ENCODE measurements at places on chromosomes 5 and 9.

GRCh38 chr9:136697146-136697820, 10.0 kb upstream of the AGPAT2 start:
- no peak for DNase-seq

- no peak for DNase-seq
Observed at GRCh38 chr9:36284226-36284625, 26.0 kb upstream of the GNE start.

DNA sequence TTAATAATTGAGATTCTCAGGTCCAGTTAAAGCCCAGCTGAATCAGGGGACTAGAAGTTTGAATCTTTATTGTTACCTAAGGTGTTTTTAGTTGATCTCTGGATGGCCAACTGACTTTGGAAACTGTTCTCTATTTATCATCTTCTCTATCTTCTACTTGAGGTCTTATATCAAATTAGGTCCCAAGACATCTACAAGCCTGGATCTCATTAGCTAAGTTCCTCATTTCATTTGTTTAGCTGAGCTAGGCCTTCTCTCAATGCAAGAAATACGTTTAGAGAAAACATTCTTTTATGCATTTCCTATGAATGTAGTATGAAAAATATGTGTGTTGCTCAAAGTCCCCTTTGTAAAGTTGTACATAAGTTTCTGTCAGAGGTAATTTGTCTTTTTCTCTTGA, 196.6 kb downstream of the PTTG1 start:
- no peak for DNase-seq

DNA sequence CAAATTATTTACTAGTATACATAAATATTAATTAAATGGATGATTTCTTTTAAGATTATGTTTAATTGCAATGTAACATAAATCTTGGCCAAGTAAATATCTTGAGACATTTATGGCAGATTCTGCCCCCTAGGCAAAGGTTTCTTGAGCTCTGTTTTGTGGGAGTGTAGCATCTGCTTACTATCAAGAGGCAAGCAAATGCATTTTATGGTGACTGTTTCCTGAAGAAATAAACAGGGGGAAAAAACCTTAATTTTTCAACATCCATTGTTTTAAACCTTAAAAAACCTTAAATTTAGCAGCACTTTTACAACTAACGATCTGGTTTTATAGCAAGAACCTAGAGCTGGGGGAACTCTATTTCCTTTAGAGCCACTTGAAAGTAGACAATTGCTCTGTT, 25.7 kb upstream of the FREM1 start:
- DNase-seq = no peak

DNA sequence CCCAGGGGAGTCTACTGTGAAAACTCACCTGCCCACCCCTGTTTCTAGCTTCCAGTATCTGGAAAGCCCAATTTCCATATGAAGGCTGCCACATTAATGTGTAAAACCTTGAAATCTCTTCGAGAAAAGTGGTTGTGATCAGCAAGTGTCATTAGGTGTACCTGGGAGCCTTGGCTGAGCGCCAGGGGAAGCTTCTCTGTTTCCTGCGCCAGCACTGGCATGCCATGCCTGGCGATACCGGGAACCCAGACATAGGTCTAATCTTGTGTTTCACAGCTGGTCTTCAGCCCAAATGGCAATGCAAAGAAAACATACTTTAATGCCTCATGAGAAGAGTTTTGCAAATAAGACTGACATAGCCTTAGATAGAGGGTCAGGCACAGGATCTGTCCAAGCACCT, 101.6 kb downstream of the TENT4A start:
- no peak for DNase-seq

GRCh38 chr5:18799482-18800128, 1165.3 kb downstream of the TAF11L14 start:
- no peak for DNase-seq

DNA sequence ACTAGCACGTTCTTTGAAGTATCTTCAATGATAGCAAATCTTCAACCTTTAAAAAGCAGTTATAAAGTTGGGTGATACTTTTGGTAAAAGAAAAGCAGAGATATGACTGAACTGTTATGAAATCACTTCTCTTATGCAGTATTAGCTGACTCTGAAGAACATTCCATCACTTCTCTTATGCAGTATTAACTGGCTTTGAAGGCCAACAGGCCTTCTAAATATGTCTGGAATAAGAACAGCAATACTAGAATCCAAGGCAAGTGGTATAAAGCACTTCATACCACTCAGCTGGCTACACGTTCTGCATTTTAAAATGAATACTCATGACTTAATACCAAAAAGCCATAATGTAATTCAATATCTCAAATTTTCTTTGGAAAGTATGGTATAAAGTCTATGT, 17.3 kb downstream of the SKIC3 start:
- no peak for DNase-seq

DNA sequence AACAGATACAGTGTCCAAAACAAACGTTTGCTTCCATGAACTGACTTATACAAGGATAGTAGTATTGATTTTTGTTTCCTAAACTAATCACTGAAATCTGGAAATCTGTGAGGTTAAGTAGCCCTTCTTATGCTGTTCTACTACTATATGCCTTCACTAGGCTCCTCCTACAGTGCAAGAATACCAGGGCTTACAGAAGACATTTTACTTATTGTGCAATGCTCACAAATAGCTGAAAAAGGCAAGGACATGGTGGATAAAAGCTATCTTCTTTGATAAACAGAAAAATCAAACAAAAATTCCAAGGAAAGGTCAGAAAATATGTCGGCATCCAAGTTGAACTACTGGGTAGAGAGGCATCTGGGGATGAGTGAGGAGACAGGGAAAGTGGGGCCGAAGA, 61.9 kb downstream of the OXCT1 start:
- no peak for DNase-seq

DNA sequence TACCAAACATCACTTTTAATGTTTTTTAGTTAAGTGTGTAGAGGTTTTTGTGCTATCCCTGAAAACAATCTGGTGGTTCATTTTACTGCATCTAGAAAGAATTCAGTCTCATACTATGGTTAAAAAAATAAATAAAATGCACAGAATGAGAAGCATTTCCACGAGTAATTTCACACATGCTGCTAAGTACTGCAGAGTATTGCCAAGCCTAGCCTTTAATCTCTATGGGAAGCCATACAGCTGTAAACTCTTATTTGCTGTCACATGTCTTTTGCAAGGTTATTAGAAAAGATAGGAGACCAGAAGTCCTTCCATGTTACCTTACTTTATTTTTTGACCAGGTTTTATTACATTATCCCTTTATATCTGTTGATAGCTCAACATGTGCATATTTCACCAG, 37.6 kb upstream of the MAN2A1 start:
- DNase-seq = no peak

DNA sequence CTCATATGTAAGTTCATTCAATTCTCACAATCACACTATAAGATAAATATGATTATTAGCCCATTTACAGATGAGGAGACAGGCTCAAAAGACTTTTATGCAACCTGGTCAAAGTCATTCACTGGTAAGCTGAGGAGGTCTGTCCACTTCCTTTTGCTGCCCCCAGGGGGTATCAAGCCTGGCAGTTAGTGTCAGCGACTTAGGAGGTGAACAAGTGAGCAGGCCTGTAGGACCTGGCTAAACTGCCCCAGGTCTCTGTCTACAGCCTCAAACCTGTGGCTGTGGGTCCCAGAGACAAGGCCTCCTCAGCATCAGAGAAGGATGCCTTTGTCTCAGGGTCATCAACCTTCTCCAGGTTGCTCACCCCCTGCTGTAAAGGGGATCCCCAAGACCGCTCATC, 10.4 kb downstream of the TGFBI start:
- no peak for DNase-seq

GRCh38 chr5:150783422-150783928, 4.9 kb downstream of the SMIM3 start:
- DNase-seq = peak; percentile 69

DNA sequence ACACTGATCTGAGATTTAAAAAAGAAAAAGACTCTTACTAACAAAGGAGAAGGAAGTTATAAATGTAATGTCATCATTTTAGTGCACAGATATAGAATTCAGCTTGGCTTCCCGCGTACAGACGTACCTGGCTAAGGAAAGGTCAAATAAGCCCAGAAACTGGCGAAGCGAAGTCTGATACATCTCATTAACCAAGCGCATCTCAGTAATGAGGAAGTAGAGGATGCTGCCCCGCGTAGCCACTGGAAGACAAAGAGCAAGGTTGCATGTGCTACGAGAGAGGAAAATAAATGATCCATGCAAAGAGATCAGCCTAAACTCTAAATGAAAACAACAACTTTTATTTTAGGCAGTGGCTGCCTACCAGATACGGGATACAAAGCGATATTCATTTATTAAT, 208.8 kb downstream of the DNAH5 start:
- no peak for DNase-seq

DNA sequence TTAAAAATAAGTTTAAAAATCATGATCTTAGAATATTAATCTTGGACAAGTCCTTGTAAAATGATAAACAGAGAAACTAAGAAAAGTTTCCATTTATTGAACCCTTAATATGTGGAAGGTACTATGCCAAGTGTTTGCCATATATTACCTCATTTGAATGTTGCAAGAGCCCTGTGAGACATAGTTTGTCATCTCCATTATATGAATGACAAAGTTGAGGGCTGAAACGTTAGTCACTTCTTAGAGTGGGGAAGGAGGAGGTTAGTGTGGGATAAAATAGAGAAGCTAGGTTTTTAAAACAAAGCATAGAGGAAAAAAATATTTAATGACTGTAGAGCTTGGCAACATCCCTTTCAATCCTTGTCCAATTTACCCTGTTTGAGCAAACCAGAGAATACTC, 2.0 kb downstream of the TNC start:
- no peak for DNase-seq

GRCh38 chr9:84922051-84922450, 252.5 kb downstream of the NTRK2 start:
- no peak for DNase-seq

DNA sequence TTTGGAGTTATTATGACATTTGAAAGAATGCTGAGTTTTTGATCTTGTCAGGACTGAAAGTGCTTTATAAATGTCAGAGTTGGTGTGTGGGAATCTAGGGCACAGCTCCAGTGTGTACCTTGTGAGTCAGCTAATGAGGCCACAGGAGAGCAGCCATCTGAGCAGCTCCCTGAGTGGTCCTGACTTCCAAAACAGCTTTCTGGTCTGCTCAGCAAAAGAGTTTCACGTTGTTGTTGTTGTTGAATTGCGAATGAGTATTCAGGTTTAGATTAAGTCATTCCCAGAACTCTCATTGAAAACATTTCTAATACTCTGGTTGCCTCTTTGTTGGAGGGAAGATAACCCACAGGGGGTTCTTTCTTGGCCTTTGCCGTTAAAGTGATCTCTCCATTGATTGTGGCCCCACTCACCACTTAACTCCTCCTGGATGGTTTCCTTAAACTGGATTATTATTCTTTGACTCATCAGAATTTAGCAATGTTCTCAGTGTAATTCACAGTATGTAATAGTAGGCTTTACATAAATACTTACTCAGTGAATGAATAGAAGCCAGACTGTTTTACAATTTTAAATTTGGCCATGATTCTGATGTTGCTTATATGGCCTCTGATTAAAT, 125.1 kb upstream of the SGCD start:
- no peak for DNase-seq

DNA sequence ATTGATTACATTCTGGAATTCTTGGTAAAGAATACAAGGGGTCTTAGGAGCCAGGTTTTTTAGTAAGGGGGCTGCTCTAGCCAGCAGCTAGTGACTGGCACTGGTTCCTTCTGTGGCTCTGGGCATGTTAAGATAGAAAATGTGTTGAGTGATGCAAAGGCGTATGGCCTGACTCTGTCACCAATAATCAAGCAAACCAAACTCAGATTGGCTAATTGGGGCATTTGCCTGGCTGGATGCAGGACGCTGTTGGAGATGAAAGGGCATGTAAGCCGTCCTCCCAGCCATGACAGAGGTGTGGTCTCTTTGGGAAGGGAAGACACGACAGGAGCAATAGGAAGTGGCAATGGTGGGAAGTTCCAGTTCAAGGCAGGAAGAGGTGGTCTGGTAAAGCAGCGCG, 87.6 kb upstream of the CTSL start:
- DNase-seq = no peak

DNA sequence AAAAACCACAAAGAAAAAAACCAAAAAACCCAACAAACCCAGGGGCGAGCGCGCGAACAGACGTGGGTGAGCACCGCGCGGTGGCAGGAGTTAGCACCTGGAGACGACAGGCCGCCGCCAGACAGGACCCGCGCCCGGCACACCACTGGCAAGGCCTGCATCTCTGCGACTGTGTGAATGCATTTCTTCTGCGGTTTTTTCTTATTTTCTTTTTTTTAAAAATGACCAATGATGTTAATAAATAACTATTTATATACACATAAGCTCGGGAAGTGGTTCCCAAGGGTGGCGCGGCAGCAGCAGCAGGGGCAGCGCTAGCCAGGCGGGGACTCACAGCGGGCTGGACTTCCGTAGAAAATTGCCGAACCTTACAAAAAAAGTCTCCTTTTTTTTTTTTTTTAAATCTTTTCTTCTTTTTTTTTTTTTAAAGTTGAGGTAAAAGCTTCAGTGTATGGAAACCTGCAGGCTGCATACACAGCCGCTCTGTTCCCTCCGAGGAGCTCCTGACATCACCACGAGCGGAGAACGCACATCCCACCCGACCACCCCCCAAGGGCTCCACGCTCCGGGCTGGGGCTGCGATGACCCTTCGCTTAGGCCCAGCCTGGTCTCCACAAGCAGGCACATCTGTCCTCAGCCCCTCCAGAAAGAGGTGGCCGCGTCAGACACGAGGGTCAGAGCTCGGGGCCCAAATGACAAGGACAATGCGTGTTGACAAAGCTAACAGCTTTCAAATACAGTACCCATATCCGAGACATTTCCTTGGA, 7.4 kb downstream of the BRD3OS start:
- no peak for DNase-seq

Measured in activated T-cell treated with anti-CD3 and anti-CD28 coated beads, Interleukin-2, amount 50 U/mL, for 72 hours (primary cell).